Kidney glomerular epithelial cell (primary cell): ENCODE measurements at places on chromosomes 13 and 19.

GRCh38 chr13:28718196-28718542 lies 601 bp downstream of the SLC46A3 start:
- no peak for DNase-seq

- peak; percentile 16 for DNase-seq
Measured at GRCh38 chr13:85985797-85986196, 186.6 kb upstream of the SLITRK6 start.

DNA sequence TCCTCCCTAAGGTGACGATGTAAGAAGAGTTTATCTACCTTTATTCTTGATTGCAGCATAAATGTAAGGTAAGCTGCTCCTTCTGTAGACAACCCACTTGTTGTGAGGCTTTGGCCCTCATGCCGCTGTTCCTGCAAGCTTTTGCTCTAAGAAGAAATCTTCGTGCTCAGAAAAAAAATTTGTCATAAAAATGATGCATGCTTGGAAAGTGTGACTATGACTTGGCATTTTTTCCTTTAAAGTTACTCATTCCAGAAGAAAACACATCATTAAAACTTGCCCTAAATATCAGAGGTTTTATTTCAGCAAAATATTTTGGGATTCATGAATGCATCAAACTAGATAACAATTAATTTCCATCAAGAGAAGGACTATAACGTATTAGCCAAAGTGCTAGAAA lies 39.8 kb downstream of the KCTD12 start:
- no peak for DNase-seq

DNA sequence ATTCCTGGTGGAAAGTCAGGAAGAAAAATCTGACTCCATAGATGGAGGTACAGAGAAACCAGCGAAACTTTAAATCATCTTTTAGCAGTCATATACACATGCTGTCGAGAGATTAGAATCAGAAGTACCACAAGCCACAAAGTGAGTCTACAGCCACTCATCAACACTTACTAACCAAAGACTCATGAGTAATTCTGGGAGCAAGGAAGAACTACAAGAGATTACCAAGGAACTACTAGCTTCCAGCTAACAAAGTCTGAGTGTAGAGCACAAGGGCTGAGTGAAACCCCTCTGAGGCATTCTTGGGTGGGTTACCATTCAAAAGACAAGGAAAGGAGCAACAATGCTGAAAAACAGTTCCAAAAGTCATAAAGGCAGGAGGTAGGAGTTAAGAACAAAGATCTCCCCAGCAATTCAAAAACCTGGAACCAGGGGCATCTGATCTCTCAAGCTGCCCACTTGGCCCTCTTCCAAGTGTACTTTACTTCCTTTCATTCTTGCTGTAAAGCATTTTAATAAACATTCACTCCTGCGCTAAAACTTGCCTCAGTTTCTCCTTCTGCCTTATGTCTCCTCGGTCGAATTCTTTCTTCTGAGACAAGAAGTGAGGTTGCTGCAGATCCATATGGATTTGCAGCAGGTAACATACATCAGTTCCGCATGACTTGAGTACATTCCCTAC lies 13.0 kb downstream of the RBM26 start:
- DNase-seq: peak; percentile 22

DNA sequence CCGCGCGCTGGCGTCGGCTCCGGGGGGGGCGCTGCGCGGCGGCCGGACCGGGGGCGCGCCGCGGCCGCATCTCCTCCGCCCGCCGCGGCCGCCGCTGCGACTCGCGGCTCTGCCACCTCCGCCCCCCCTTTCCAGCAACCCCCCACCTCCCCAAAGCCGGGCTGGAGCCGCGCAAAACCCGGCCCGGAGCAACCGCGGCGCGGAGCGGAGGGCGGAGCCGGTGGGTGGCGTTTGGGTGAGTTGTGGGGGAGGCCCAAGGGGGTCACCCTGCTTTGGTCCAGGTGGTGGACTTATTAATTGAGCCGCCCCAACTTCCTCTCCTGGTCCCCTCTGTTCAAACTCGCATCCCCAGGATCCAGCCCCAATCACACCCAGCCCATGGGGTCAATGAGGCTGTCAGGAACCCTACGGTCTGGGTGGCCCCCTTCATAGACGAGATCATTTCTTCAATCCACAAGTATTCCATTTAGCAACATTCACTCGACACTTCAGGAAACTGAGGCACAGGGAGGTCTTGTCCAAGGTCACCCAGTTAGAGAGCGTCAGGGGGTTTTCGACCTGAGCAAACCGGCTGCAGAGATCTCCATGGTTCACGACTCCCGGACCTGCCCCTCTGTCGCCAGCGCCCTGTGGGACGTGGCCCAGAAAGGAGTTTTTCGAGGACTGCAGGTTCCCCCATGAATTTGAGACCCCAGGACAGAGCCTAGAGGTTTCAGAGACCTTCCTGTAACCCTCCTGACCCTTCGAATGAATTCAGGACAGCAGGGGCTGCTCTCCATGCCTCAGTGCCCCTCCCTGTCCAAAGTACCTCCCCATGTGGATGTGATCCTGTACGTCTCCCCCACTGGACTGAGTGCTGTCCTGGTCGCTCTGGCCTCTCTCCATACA lies 22.4 kb upstream of the SEMA6B start:
- no peak for DNase-seq

DNA sequence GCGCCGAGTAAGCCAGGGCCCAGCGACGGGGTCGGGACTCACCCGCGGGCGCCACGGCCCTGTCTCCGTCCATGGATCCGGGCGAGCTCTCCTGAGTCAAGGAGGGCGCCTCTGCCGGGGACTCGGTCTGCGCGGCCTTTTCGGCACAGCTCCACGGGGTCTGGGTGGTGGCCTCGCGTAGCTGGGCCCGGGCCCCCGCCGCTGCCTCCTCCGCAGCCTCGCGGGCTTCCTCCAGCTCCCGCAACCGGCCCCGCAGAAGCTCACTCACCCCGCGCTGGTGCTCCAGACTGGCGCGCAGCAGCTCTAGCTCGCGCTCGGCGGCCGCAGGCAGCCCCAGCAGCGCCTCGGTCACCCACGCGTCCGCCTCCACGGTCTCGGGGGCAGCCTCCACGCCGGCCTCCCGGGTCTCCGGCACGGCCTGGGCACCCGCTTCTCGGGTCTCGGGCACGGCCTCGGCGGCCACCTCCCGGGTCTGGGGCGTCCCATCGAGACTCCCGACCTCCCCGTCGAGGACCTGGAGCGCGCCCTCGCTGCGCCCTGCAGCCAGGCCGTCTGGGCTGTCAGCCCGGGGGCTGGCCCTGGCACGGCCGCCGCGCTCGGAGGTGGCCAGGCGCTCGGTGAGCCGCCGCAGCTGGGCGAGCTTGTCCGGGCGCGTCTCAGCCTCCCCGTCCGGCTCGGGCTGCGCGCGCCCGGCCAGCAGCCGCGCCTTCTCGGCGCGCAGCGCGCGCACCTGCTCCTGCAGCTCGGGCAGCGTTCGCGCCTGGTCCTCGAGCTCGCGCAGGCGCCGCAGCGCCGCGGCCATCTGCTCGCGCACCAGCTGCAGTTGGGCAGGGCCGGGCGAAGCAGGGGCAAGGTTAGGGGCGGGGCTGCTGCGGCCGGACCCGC lies 8.4 kb downstream of the KANK3 start:
- DNase-seq: no peak

DNA sequence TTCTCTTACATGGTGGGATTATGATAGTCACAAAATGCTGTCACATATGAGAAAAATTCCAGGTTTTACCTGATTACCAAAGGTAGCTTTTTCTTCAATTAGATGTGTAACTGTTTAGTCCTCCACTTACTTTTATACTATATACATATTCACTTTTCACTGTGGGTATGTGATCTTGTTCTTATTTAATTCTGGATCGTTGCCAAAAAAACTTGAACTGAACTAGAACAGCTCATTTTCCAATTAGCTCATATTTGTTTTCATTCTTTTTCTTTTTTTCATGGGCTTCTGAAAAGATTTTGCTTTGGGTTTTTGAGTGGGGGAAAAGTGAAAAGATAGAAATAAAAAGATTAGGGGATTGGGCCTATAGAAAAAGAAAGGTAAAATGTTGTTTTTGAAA lies 291.9 kb downstream of the NDFIP2 start:
- no peak for DNase-seq
